Lung (tissue), 17 donors: ENCODE measurements at places on chromosomes 13 and 19.
A peak's percentile ranks its signal among the peaks of the same experiment; 100 is the strongest.

- DNase-seq, result peak; percentile 76
These were observed at the start of gene ZNF331 for GRCh38 chr19:53537521-53538377. Gene ZNF331, plus strand, starts transcription at chr19:53538145. Its CDS starts 31,232 bp downstream, at chr19:53569377.

DNA sequence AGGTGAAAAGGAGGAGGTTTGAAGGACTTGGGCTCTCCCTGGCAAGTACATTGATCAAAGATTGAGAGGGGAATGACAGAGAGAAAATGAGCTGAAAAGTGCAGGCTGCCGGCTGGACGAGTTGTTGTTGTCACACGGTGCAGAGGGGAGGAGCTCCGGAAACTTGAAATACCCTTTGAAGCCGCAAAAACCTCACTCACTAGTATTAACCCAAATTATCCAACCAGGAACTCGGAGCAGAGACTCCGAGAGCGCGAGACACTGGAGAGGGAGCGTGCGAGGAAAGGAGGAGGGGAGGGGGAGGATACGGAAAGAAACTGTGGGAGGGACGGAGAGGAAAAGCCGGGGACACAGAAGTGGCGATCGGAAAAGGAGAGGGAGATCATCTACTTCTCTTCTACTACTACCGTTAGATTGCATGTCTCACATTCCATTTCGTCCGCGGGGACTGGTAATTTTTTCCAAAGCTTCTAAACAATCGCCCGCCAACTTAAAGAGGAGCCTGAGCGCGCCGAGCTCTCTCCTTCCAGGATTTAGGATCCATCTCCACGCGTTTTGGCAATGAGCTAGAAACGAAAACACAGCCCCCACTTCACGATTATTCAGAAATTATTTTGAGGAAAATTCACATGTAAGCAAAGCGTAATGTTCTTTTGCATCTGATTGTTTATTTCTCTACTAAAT is at the start of gene DACH1:
DACH1 (minus strand) TSS at position 74 of the 684 bp plus-strand sequence.
- DNase-seq, result peak; percentile 98

GRCh38 chr19:18465964-18466339 is 28.0 kb upstream of the ISYNA1 start:
- no peak for DNase-seq

- peak; percentile 59 for DNase-seq
These were observed 59.1 kb upstream of the TNFRSF19 start for GRCh38 chr13:23510979-23511735.

DNA sequence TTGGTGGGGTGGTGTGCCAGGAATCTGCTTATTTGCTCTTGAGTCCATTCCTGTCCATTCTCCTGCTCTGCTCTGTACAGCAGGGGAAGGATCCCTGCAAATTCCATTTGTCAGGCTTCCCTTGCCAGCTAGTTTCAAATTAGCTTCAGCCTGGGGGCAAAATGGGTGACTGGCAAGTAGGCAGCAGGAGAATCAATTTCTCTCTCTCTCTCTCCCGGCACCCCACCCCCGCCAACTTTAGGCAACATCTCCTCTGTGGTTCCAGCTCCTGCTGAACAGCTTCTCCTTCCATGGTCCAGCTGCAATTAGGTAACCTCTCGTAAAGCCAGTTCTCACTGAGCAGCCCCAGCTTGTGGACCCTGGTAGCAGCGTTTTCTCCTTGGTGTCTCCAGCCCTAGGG is 6.7 kb upstream of the MYCBP2 start:
- DNase-seq, result no peak

DNA sequence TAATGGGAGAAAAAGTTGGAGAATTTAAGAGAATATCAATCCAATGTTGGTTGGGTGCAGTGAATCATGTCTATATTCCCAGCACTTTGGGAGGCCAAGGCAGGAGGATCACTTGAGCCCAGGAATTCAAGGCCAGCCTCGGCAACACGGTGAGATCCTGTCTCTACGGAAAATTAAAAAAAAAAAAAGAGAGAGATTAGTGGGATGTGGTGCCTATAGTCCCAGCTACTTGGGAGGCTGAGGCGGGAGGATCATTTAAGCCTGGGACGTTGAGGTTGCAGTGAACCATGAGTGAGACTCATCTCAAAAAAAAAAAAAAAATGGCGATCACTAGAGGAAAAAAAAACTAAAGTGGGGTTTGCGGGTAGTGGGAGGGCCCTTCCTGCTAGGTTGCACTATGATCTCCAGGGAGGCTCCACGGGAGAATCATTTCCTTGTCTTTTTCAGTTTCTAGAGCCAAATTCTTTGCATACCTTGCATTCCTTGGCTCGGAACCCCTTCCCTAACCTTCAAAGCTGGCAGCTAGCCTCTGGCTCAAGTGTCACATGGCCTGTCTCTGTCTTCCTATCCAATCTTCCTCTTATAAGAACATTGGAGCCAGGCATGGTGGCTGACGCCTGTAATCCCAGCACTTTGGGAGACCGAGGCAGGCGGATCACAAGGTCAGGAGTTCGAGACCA is 5.8 kb upstream of the ERCC2 start:
- DNase-seq, result peak; percentile 50

DNA sequence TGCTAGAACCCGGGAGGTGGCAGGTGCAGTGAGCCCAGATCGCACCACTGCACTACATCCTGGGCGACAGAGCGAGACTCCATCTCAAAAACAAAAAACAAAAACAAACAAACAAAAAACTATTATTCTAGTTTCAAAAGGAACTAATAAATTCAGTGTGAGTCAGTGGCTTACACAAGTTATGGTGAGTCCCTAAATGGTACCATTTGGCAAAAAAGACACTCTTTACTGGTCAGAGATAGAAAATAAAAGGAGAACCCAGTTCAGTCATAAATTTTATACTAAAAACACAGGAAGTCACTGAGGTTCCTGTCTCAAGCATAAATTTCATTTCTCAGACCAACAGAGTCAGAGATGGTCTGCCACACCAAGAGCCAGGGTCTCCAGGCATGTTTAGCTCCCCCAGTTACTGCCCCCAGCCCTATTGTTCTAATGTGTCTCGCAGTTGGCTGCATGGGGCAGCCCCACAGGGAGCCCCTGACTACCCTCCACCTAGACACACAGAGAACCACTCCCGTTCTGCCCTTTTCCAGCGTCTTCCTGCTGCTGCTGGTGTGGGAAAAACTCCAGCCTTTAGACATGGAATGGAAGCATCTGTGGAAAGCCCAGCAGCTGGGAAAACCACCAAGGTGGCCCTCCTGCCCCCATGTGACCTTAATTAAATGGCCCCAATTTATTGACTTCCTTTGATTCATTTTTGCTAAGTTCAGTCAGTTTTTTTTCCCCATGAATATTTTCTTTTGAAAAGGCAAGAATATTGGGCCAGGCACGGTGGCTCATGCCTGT is 12.2 kb downstream of the THSD1 start:
- DNase-seq, result no peak

GRCh38 chr19:35712567-35713505 is 5.0 kb upstream of the KMT2B start:
- DNase-seq, result no peak

DNA sequence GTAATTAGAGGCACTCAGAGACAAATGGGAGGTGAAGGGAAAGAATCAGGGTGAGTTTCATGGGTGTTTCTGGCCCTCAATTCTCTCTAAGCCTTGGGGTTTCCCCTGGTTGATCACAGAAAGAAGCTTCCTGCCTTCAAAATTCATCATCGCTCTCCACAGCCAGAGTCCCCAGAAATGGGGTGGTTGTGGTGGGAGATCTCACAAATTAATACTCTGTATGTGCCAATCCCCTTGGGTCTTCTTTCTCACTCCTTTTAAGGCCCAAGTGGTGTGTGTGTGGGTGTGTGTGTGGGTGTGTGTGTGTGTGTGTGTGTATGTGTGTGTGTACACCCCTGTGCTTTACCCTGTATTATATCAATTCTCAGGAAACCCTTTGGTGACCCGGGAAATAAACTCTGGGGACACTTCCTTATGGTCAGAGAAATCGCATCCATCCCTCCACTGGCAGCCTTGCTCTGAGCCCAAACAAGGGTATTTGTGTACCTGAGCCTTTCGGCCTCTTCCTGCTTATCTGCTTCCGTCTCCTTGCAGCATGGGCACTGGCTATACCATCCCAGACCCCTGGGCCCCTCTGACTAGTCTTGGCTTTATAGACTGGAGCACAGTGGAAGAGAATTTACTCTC is 2.8 kb upstream of the FCGBP start:
- DNase-seq, result no peak

DNA sequence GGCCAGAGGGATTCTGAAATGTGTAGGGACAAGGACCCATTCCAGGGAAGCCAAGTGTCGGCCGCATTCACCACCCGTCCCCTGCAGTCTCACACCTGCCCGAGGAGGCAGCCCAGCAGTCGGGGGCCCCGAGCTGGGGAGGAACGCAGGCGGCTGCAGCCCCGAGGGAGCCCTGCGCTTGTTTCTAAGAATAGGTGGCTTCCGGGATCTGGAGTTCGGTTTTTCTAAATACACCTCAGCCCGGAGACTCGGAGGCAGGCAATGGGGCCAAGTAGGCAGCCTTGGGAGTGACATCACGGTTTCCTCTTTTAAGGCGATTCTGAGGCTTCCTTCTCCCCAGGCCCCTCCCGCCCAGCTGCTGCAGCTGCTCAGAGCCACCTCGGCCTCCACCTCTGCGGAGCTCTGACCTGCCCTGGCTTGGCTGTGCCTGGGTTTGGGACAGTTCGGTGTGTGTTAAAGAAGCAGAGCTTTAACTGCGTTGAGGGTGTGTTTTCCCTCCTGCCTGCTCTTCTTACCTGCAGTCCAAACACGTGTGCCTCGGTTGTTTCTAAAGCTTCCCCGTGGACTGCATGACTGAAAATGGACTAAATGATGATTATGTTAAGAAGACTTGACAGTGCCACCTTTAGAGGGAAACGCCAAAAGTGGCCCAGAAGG is 80.5 kb downstream of the COL4A2 start:
- DNase-seq, result peak; percentile 75

DNA sequence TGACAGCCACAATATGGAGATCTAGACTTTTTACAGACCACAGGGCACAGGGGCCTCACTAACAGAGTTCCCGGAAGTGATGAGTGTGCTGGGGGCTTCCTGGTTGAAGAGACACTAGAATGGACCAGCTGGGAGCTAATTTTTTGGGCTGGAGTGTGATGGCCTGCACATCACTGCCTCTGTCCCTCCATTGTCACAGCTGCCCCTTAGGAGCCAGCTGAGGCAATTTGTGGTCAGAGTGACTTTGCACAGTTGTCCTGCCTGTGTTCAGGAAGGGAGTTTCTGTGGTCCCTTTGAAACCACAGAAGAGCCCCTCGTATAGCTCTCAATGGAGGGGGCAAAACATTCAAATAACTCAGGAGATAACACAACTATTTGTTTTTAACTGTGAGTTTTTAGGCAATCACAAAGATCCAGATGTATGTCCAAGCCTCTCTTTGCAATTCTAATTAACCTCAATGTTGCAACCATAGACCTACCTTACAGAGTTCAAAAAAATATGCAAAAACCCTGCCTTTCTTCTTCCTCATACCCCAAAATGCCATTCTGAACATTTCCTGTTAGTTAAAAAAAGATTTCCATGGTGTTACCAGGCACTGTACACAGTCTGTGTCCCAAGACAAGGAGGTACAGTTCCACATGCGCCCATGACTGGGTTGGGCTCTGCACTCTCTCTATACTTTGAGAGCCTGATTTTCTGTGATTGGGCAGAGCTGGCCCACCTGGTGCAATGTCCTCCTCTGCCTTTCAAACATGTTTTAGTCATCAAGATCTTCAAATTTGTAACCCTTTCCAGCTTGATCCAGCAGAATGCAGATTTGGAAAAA is 2.4 kb downstream of the ALOX5AP start:
- no peak for DNase-seq

GRCh38 chr13:110503979-110504499 is 57.5 kb downstream of the RAB20 start:
- no peak for DNase-seq

- DNase-seq, result no peak
These were observed 4.9 kb downstream of the AP1M1 start for GRCh38 chr19:16202320-16203255.

DNA sequence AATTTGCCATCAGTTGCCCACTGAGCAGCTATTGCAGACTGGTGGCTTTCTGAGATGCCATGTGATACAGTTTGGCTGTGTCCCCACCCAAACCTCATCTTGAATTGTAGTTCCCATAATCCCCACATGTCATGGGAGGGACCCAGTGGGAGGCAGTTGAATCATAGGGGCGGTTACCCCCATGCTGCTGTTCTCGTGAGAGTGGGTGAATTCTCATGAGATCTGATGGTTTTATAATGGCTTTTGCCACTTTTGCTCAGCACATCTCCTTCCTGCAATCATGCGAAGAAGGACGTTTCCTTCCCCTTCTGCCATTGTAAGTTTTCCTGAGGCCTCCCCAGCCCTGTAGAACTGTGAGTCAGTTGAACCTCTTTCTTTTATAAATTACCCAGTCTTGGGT is 34.8 kb upstream of the ANKRD10 start:
- DNase-seq, result no peak

DNA sequence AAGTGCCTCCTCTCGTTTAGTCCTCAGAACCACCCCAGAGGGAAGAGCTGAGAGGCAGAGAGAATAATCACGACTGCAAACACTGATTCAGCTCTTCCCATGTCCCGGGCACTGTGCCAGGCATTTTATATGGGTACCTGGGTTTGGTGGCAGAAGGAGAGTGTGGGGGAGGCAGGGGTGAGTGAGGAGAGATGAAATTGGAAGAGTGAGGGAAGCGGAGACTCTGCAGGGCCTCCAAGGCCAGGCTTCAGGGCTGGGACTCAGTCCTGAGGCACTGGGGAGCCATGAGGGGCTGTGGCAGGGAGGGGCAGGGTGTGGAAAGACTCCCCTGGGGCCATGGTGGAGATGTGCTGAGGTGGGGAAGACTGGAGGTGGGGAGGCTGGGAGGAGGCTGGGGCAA is 8.7 kb downstream of the SYNGR4 start:
- no peak for DNase-seq

DNA sequence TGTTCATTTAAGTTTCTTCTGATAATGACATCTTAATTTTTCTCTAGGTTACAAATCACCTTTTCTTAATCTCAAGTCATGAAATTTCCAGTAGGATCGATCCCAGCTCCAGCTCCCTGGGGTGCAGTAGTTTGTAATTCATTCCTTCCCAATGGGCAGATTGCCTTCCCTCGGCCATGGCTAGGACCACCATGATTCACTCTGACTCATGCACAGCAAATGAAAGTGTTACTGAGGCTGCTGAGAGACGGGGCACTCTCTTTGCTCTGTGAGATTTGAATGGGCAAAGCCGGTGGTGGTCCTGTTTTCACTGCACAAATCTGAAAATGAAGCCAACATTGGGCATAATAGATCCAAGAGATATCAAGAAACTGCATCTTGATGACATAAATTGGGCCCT is 202.8 kb upstream of the IRS2 start:
- no peak for DNase-seq

DNA sequence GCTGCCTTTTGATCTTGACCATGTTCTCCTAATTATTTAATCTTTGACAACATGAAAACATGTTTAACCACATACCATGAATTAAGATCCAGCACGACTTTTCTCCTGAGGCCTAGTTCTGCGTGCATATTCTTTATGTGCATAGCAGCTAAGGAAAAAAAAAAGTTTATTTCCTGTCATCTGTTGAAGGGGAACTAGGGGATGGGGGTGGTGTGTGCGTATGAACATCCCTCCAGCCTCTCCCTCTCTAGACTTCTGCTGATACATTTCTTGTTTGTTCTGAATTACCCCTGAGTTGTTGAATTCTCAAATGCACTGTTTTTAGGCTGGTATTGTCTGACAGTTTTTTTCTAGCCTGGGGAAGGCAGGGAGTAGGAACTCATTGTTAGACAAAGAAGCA is 543.3 kb downstream of the FGF9 start:
- no peak for DNase-seq

- DNase-seq, result no peak
These were observed 479.5 kb downstream of the ZNF536 start for GRCh38 chr19:30851646-30852045.

GRCh38 chr19:4098493-4098892 is 25.4 kb downstream of the MAP2K2 start:
- DNase-seq, result no peak
